ENCODE measurements at places on chromosomes 7 and 10.

DNA sequence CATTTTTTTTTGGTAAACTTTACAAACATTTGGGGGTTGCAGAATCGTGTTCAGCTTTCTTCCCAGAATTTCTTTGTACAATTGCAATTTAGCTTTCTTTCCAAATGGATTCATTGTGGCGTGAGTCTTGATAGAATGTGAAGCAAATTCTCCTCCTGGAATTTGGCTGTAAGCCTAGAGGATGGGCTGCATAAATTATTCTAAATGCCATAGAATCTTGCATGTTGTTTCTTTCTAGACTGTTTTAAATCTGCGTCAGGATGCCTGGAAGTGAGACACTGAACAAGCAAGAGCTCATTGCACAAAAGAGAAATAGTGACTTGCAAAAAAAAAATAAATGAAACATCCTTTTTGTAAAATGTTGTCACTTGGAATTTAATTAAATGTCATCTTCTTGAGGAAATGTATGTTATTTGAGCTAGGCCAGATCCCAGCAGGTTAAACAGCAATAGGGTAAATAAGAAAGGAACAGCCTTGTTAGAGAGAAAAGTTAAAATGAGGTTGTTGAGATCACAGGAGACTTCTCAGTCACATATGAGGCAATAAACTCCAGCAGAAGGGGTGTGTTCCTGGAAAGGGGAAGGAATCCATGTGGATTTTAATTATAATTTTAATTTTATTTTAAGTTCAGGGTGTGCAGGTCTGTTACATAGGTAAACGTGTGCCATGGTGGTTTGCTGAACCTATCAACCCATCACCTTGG, 483.0 kb downstream of the PLXDC2 start:
- DNase-seq, result no peak

DNA sequence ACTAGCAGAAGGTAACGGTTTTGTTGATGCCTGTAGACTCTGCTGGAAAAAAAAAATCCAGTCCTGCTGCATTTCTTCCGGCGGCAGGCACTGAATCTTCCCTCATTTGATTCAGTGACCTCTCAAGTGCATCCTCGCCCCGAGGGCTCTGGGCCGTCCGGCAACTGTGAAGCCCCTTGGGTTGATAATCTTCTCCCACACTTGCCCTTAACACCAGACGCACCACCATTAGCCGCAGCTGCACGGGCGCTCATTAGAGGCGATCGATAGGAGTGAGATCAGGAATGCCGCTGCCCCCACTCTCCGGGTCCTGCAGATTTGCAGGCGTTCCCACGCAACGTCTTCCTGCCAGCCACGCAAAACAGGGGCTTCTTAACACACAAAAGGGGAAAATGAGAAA, 200.0 kb upstream of the MKI67 start:
- no peak for DNase-seq

GRCh38 chr7:3955026-3955425, 654.0 kb downstream of the SDK1 start:
- DNase-seq, result no peak

GRCh38 chr7:1284743-1285458, 52.2 kb downstream of the UNCX start:
- DNase-seq, result no peak

DNA sequence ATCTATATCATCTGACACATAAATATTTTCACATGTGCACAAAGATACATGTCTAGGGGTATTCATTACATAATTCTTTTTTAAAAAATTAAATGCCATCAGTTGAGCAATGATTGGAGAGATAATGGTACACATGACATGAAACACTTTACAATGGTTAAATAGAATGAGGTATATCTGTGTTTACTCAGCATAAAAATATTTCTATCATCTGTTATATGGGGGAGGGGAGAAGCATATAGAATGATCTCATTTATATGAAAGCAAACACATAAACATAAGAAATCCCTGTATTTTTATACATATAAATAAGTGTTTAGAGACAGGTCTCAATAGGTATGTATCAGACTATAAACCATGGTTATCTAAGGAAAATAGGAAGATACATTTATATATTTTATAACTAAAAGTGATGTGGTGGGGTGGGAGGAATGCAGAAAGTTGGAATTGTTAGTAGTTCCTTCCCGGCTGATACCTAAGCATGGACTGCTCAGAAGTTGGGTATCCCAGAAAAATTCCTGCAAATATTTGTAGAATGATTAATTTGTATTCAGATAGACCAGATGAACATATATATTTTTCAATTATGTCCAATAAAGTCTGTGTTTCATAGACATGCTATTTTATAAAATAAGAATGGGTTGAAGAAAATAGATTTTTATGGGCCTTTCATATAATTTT, 75.1 kb downstream of the SHOC2 start:
- no peak for DNase-seq

DNA sequence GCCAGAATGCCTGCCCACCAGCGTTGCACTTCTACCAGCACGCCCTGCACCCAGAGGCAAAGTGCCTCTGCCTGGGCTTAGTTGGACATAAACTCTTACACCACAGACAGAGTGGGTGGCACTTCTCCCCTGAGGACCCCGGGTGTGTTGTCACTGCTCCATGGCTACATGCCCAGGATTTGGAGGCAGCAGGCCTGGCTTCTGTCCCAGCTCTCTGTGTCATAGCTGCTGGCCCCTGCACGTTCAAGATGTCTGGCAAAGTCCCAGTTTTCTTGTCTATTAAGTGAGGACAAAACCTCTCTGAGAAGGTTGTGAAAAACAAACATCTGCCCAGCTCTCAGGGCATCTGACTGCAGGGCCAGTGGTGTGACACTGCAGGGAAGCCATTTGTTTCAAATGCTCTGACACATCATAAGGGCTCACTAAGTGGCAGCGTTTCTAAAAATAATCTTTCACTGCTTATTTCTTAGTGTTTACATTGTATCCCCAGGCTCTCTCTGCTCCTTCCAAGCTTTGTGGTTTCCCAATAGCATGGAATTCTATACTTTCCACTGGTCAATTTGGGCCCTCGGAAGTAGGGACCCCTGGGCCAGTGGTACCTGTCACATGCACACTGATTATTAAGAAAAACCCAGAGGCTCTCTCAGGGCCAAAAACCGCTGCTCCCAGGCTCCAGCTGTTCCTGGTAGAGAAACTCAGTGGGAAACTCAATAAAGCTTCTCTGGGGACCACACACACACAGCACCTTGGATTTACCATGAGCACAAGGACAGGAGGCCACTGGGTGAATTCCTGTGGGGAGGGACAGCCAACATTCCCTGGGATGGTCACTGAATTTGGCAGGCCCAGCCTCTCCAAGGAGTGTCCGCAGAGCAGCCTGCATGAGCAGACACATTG, 86.2 kb upstream of the ANLN start:
- peak; percentile 91 for DNase-seq

DNA sequence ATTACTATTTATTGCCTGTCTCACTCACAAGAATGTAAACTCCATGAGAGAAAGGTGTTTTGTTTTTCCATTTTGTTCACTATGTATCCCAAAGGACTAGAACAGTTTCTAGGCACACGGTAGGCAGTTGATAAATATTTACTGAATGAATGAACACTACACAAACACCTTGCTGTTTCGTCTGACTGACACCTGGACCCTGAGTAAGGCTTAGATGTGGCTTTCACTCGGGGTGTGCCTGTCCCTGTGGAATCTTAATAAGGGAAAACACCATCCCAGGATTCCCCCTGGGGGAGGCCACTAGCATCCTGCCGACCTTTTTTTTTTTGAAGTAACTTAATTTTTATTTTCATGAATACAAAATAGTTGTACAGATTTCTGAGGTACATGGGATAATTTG, 66.6 kb upstream of the STEAP1B start:
- DNase-seq, result no peak

- DNase-seq, result no peak
Measured at GRCh38 chr10:96369890-96370583, 11.2 kb upstream of the OPALIN start.

- DNase-seq, result no peak
Measured at GRCh38 chr7:108078211-108078673, 51.9 kb downstream of the LAMB4 start.

DNA sequence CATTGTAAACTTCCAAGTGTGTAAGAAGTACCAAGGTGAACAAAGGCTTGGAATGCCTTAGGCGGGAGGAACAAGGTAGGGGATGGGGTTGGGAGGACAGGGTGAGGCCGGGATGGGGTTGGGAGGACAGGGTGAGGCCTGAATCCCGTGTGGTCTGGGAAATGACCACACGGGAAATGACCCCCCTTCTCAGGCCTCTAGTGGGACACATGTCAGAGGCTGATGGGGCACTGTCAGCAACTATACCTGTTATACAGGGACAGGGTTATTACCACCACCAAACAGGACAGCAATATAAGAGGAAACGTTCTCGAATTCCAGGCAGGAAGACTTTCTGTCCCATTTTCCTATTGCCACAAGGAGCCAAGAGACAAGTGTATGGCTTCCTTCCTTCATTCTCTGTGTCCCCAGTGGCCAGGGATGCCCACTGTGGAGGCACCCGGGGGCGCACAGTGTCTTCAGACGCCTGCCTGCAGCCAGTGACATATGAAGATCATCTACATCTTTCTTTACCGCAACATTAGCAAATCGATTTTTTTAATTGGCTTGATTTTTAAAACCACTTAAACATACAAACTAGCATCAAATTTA, 1.3 kb downstream of the MKI67 start:
- peak; percentile 1 for DNase-seq
